IMR-90 (cell line): ENCODE measurements at places on chromosomes 5 and 9. TPM values are rescaled to one million over a fixed set of nuclear protein-coding genes. Genes with fewer than 3 reads are reported as not detected.
A peak's percentile ranks its signal among the peaks of the same experiment; 100 is the strongest.

C1QTNF3 gene
- polyA plus RNA-seq = 0.76 and 1.0 TPM in 2 replicates

ANKRD18B gene
- 5.8 and 7.1 TPM in 2 replicates for polyA plus RNA-seq

ADAMTSL2 gene
- not detected in 2 replicates for polyA plus RNA-seq

GRCh38 chr5:154962494-154962893 is 21.6 kb downstream of the MRPL22 start:
- DNase-seq = peak; percentile 47

DNA sequence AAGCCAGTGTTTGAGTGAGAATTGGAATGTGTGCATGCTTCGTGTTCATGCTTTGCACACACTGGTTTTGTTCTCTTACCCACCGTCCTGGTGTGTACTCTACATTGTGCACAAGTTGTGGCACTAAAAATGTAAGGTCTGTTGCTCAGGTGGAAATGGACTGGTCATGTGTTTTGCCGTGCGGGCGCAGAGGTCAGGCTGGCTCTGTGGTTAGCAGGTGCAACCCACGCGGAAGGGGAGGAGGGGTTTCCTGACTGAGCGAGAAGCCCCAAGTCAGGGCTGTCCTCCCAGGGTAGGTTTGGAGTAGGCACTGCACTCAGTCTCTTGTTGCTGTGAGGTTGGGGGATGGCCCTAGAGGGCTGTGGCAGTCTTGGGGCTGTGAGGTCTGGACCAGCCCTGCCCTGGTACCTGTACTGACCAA is 86.6 kb downstream of the EHMT1 start:
- no peak for DNase-seq

- peak; percentile 41 for DNase-seq
These were observed 10.5 kb downstream of the SH2D3C start for GRCh38 chr9:127767909-127768331.

- peak; percentile 18 for DNase-seq
These were observed 6.3 kb downstream of the UCK1 start for GRCh38 chr9:131524665-131525315.

GRCh38 chr9:99192786-99193465 is 28.8 kb downstream of the ALG2 start:
- DNase-seq = peak; percentile 24
